Neural cell (in vitro differentiated cells): ENCODE measurements at places on chromosomes 5 and 9. TPM values are rescaled to one million over a fixed set of nuclear protein-coding genes. Genes with fewer than 3 reads are reported as not detected.

RLN2 gene
- not detected in 2 replicates for polyA plus RNA-seq

UNC13B gene
- 37.2 and 42.6 TPM in 2 replicates for polyA plus RNA-seq

CIZ1 gene
- 25.6 and 27.8 TPM in 2 replicates for polyA plus RNA-seq

KCNV2 gene
- polyA plus RNA-seq, result not detected in 2 replicates

PCDHGA11 gene
- polyA plus RNA-seq, result 0.32 and 0.62 TPM in 2 replicates

GRM6 gene
- polyA plus RNA-seq, result not detected in 2 replicates
